ENCODE measurements at places on chromosomes 16 and 17. TPM values are rescaled to one million over a fixed set of nuclear protein-coding genes. Genes with fewer than 3 reads are reported as not detected.

DNA sequence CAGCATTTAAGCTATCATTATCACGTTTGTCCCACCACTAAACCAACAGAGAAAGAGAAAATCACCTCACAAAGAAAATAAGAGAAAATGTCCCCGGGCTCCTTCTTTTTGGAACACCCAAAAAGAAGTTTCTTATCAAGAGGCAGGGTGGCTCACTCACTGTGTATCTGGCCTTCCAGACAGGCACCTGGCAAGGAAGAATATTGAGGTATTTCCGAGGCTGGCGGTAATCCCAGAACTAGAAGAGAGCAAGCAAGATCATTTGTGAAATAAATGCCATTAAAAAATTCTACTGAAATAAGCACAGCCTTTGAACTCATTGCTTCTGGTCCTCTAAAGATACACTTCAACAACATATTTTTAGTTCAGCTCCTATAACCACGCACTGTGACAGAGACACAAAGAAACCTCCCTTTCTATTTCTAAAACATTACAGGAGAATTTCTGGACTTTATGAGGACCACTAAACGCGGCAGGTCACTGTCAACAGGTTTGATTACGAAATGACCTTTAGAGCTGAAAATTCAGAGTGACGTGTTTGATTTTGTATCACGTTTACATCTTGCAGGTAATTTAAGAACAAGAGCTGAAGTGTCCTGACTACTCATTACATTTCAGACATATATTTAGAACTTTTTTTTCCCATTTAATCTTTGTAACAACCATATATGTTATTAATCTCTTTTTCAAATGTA, 61.0 kb downstream of the WDR59 start:
- no peak overlapping the region for H3K4me3 ChIP-seq
- no peaks in the 10 kb centered on the region for H3K27me3 ChIP-seq
- H3K36me3 ChIP-seq = peaks cover 19% of the 10 kb centered on the region
- no peaks in the 10 kb centered on the region for H3K4me1 ChIP-seq
- DNase-seq = no peak

Gene ADAD2
- polyA plus RNA-seq = not detected

DNA sequence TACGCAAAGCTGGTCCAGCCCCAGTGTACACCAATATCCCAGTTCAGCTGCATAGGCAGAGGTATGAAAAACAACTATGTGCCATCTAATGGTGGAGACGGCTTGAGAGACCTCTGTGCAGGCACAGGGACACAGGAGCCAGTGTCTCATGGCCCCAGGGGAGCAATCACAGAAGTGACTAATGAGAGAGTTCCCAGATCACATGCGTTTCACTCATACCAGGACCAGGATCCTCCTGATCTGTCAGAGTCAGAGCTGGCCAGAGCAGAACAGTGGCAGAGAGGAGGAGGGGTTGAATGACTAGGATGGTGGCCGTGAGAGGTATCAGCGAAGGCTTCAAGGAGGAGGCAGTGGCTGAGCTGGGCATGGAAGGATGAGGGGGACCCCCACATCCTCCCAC, 41.1 kb downstream of the TMEM132E start:
- H3K27ac ChIP-seq = no peak overlapping the region
- no peak overlapping the region for H3K4me3 ChIP-seq
- DNase-seq = no peak
- peaks cover 10% of the 10 kb centered on the region for H3K27me3 ChIP-seq
- no peaks in the 10 kb centered on the region for H3K4me1 ChIP-seq
- H3K36me3 ChIP-seq = no peaks in the 10 kb centered on the region

Gene TAC4
- polyA plus RNA-seq = not detected

GRCh38 chr16:87924811-87925670, 11.3 kb downstream of the CA5A start:
- H3K4me3 ChIP-seq = no peak overlapping the region
- H3K27me3 ChIP-seq = no peaks in the 10 kb centered on the region
- H3K4me1 ChIP-seq = no peaks in the 10 kb centered on the region
- H3K36me3 ChIP-seq = no peaks in the 10 kb centered on the region
- H3K27ac ChIP-seq = no peak overlapping the region

DNA sequence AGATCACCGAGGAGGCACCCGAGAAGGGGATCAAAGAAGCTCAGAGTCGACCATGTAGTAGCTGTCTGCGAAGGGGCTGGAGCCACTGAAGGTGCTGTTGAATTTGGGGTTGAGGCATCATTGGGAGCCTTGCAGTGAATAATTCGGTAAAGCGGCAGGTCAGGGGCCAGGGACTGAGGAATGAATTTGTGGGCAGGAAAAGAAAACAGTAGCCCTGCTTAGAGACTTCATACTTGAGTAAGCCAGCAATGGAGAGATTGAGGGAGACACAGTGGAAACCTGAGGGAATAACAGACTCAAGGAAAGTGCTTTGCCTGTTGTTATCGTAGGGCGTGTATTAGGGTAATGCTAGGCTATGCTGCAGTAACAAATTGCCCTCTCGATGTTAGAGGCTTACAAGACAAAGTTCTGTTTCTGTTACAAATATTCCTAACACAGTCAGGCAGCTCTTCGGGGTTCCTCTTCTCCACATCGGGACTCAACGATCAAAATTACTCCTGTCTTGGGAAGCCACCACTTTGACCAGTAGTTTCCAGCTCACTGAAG, 13.4 kb upstream of the HERPUD1 start:
- no peak overlapping the region for H3K27ac ChIP-seq
- no peak for DNase-seq
- no peak overlapping the region for H3K4me3 ChIP-seq
- H3K36me3 ChIP-seq = no peaks in the 10 kb centered on the region

GRCh38 chr17:29929006-29929532, 959 bp downstream of the SSH2 start:
- H3K4me3 ChIP-seq = peak overlapping the region; percentile 93
- peak; percentile 8 for DNase-seq
- no peaks in the 10 kb centered on the region for H3K27me3 ChIP-seq
- H3K27ac ChIP-seq = peak overlapping the region; percentile 88
- peaks cover 46% of the 10 kb centered on the region for H3K4me1 ChIP-seq

All from CD4-positive, alpha-beta memory T cell (primary cell).